Substantia nigra (tissue), 51 donors: ENCODE measurements at places on chromosomes 6 and 20.

GRCh38 chr6:79076160-79076559, 1.9 kb downstream of the PHIP start:
- no peak for DNase-seq

DNA sequence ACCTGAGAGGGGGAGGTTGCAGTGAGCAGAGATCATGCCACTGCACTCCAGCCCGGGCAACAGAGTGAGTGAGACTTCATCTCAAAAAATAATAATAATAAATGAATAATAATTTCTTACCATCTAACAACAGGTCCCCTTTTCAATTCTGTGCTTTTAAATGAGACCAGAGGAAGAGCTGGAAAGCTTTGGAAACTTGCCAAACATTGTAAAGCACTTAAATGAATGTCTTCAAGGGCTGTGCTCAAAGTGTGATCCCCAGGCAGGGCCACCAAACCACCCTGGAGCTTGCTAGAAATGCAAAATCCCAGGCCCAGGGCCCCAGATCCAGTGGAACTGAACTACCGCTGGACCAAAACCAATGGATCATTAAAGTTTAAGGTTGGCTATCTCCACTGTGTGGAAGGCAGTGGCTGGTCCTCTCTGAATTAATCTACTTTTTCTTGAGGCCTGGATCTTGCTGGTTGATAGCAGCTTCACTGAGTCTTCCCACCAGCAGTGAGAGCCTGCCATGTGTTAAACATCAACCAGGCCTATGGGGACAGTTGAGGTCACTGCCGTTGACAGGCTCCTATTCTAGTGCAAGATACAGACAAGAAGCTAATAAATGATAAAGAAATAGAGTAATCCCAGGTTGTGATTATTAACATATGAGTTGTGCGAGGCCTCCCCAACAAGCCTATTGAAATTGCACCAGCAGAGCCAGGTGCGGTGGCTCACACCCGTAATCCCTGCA, 23.7 kb upstream of the TFAP2C start:
- DNase-seq, result no peak

DNA sequence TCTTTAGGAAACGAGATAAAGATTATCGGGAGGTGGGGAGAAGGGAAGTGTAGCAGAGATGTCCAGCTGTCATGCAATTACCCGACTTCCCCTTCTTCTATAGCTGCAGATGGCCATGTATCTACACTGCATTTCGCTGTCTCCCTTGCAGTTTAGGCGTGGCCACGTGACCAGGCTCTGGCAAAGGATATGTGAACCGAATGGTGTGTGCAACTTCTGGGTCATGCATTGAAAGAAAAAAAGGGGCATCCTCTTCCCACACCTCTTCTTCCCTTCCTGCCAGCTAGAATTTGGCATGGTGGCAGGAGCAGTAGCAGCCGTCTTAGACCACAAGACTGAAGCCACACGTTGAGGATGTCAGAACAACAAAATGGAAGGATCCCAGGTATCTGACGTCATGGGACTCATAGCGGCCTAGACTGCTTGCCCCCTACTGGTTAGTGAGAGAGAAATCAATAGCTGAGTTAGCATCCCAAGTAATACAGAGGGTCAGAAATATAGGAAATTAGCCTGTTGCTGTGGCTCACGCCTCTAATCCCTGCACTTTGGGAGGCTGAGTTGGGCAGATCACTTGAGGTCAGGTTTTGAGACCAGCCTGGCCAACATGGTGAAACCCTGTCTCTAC, 32.8 kb downstream of the TCF15 start:
- DNase-seq, result no peak

DNA sequence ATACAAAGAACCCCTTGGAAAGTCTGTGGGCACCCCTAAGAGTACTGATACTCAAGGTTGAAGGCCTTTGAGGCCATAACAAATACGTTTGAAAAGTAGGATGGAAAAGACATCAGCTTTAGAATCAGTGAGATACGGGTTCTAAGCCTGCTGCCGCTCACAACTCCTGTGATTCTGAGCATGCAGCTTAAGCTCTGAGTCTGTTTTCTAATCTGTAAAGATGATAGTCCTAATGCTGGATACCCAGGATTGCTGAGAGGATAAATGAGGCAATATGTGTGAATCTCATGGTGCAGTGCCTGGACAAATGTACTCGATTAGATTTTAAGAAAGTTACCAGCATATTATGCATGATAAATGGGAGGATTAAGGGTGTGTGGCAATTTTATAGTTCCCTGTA, 321.0 kb upstream of the HSF2 start:
- DNase-seq, result no peak

GRCh38 chr20:25285856-25286798, 38.2 kb downstream of the PYGB start:
- no peak for DNase-seq

- DNase-seq, result no peak
These were observed 7.5 kb downstream of the LAMA5 start for GRCh38 chr20:62359491-62360121.

DNA sequence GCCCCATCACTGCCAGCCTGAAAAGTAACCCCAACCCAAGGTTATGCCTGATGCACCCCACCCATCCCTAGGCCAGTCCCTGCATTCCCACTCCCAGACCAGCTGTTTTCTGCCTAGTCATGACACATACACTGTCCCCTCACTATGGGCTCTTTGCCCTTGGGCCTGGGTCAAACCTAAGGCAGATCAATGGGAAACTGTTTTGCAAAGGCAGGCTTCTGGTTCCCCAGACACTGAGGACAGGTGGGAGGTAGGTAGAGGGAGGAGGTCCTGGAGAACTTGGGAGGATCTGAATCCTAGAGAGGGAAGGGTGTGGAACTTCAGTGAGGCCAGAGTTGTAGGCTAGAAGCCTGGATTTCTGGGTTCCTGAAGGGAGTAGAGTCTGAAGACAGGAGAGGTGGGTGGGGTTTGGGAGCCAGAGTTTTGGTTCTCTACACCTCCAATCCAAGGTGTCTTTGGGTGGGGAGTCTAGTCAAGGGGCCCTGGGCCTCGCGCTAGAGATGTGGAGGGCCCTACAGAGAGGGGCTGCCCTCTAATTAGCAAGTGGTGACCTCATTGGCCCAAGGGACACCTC, 2.0 kb downstream of the CLIC1 start:
- DNase-seq, result no peak

DNA sequence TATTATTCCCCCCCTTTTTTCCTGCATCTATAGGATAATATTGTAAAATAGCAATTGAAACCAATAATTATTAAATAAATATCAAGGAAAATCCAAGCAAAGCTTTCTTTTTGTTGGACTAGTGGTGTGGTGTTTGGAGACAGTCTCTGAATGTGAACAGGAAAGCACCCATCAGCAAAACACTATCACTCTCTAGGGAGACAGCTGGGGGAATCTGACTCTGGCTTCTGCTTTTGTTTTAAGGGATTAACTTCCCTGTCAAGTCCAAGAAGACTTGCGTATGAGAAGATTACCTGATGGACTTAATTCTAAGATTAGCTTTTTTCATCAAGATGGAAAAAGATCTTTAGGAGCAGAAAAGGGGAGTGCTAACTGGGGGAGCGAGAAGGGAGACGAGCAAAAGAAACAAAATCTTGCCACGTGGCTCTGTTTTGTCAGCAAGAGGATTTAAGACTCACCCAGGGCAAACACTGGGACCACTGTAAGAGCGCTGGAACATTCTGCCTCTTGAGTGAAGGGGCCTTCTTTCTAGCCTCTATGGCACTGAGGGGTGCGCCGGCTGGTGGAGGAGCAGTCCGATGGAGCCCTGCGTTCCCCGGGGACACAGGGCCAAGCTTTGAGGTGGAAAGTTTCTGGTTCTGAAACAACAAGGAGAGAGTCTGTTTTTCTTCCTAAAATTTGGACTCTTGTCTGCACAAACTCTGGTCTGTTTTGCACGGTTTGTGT, 570 bp downstream of the TULP4 start:
- DNase-seq, result no peak

DNA sequence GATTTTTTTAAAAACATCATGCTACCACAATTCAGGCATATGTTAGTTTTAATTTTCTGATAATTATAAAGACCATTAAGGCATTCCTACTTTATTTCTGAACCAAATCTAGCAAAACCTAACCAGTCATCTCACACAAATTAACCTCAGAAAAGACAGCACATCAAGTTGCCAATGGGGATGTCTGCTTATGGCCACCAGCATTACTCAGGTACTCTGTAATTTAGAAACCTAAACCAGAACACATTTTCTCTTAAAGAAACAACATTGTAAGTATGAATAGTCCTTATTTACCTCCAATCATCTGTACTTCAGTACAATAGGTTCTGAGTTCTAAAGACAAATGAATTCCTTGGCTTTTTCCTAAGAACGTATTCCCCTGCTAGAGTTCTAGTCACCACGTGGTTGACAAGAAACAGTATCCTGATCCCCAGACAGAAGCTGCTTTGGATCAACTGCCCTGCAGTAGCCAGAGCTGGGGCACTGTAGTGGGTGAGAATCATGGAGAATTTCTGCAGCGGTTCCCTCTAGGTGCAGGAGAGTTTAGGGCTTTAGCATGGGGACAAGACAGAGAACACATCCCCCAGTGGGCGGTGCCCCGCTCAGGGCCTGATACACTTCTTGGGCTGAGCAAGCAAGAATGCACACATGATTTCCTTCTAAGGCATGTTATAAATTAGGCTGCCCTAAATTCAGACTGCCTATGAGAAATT, 15.4 kb downstream of the GCLC start:
- DNase-seq, result no peak

DNA sequence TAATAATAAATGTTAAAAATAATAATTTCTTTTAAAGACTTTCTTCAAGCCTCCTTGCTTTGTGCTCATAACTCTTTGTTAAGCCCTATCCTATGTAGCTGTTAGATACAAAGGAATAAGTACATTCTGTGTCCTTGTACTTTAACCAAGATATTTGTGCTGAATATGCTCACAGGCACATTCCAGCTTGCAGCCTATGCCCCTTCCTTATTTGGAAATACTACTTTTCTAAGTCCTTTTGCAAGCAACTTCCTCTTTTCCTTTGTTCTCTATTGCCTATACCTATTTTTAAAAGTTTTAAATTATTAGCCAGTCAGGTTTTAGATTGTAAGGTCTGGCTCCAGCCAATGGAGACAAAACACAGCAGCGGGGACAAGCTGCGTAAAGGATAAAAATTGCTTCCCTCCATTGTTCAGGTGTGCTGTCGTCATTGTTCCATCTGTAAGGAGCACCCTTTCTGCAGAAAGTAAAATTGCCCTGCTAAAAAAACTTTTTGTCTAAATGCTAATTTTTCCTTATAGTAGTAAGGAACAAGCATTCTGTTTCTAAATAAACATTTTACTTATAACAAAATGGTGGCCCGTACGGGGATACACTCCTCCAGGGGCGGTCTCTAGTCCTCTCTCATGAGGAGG, 80.2 kb downstream of the SYTL3 start:
- DNase-seq, result no peak

DNA sequence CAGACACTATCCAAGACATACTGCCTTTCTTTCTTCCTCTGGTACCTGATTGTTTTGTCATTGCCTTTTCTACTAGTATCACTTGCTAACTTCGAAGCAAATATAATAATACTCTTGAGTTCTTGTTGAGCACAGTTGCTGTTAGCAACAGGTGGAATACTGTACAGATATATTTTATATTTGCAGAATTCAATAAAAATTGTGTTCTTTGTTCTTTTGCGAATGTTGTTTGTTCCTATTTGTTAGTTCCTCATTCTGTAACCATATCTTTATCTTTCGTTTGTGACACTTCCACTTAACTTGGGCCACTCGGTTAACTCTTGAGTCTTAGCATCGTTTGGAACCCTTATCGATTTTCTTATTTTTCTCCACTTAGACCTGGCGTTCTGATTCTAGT, 868 bp downstream of the CYB5R4 start:
- no peak for DNase-seq
